ENCODE measurements at places on chromosomes 16 and 17.

- no peak overlapping the region for H3K4me3 ChIP-seq
- no peak overlapping the region for H3K27ac ChIP-seq
- DNase-seq: no peak
- no peaks in the 10 kb centered on the region for H3K27me3 ChIP-seq
- no peaks in the 10 kb centered on the region for H3K36me3 ChIP-seq
- H3K4me1 ChIP-seq: no peaks in the 10 kb centered on the region
Measured at GRCh38 chr17:9918804-9919352, 13.8 kb upstream of the RCVRN start.

DNA sequence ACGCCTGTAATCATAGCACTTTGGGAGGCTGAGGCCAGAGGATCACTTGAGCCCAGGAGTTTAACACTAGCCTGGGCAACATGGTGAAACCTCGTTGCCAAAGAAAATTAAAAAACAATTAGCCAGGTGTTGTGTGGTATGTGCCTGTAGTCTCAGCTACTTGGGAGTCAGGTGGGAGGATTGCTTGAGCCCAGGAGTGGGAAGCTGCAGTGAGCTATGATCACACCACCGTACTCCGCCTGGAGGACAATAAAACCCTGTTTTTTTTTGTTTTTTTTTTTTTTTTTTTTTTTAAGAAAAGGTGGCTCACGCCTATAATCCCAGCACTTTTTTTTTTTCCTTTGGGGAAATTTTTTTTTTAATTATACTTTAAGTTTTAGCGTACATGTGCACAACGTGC lies 26.1 kb downstream of the RAP1GAP2 start:
- no peaks in the 10 kb centered on the region for H3K27me3 ChIP-seq
- H3K4me1 ChIP-seq: no peaks in the 10 kb centered on the region
- H3K36me3 ChIP-seq: no peaks in the 10 kb centered on the region
- H3K27ac ChIP-seq: no peak overlapping the region
- no peak overlapping the region for H3K4me3 ChIP-seq

DNA sequence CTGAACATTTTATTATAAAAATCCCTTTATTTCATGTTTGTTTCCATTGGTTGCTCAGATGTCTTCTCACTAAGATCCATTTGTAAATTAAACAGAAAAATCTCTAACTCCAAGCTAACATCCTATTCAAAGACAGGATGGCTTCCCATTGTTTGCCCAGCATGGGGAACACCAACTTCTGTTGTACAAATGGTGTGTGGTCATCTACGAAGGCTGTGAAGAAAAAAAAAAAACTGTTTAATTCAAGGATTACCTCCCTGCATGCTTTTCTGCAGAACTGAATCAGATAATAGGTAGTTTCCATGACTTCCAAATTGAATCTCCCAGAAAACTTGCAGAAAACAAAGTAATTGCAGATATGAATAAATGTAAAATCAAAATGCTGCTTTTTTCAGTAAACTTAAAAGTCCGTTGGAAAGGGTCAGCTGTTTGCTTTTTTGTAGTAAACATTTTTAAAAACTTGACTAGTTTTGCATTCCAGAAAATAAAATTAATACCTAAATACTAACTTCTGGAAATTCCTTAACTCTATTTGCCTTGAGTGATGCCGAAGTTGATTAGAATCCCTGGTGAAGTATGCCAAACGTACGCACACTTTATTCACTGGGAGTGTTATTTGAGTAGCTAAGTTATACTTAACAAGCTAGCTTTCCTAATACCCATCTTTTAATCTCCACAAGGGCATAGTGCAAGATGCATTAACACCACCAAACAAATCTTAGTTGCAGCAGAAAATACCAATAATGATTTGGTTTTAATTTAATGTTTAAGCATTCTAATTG lies 7.7 kb downstream of the SALL1 start:
- H3K27me3 ChIP-seq: no peaks in the 10 kb centered on the region
- H3K4me1 ChIP-seq: no peaks in the 10 kb centered on the region

- H3K27me3 ChIP-seq: no peaks in the 10 kb centered on the region
- no peak overlapping the region for H3K4me3 ChIP-seq
- no peaks in the 10 kb centered on the region for H3K36me3 ChIP-seq
- H3K4me1 ChIP-seq: peaks cover 25% of the 10 kb centered on the region
- H3K27ac ChIP-seq: no peak overlapping the region
Measured at GRCh38 chr17:61159221-61159814, 240.3 kb upstream of the TBX2 start.

GRCh38 chr16:82563401-82563800 lies 63.4 kb upstream of the CDH13 start:
- no peaks in the 10 kb centered on the region for H3K36me3 ChIP-seq
- no peak for DNase-seq
- no peaks in the 10 kb centered on the region for H3K4me1 ChIP-seq
- H3K27me3 ChIP-seq: no peaks in the 10 kb centered on the region
- no peak overlapping the region for H3K4me3 ChIP-seq
- H3K27ac ChIP-seq: no peak overlapping the region

- H3K27ac ChIP-seq: no peak overlapping the region
- no peaks in the 10 kb centered on the region for H3K36me3 ChIP-seq
- H3K27me3 ChIP-seq: no peaks in the 10 kb centered on the region
- H3K4me1 ChIP-seq: 0 out of 2 replicates have a peak, but pooled peaks cover 4% of the 10 kb centered on the region
- no peak overlapping the region for H3K4me3 ChIP-seq
Measured at GRCh38 chr16:88681084-88681680, 5.1 kb downstream of the SNAI3 start.

Data from Caco-2 (cell line).